ENCODE measurements at places on chromosomes 16 and 17. TPM values are rescaled to one million over a fixed set of nuclear protein-coding genes. Genes with fewer than 3 reads are reported as not detected.

AANAT gene
- polyA plus RNA-seq: not detected

PPY gene
- polyA plus RNA-seq: not detected

VWA3A gene
- polyA plus RNA-seq: 0.05 TPM

DNA sequence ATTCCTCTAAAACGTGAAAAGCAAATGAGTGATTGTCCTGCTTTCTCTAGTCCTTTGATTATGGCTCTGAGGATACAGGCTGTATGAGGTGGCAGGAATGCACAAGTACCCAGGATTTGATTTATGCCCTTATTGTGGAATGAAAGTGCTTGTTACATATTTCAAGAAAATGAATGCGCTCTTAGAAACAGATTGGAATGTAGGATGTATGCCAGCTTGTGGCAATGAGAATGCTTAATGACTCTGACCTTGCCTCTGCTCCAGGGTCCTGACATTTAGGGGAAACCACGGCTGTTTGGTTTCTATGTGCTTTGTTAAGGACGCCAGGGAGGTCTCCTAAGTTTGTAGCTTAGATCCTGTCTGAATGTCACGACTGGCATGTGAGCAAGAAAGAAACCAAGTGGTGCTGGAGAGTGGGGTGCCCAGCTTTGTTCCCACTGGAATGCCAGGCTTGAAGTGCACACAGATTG, 22.0 kb downstream of the PRCD start:
- no peak for DNase-seq

GRCh38 chr16:88703486-88704309, 2.5 kb downstream of the RNF166 start:
- no peak for DNase-seq

GRCh38 chr17:61534414-61534813, 56.6 kb downstream of the NACA2 start:
- DNase-seq: no peak

DNA sequence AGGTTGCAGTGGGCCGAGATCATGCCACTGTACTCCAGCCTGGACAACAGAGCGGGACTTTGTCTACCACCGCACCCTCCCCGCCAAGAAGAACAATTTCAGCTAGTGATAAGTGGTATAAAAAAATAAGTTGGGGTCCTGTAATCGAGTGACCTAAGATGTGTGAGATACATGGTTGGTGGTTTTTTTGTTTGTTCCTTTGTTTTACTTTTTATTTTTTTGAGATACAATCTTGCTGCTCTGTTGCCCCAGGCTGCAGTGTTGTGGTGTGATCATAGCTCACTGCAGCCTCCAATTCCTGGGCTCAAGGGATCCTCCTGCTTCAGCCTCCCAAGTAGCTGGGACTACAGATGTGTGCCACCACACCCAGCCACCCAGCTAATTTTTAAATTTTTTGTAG, 58.7 kb downstream of the PITPNC1 start:
- DNase-seq: no peak

DNA sequence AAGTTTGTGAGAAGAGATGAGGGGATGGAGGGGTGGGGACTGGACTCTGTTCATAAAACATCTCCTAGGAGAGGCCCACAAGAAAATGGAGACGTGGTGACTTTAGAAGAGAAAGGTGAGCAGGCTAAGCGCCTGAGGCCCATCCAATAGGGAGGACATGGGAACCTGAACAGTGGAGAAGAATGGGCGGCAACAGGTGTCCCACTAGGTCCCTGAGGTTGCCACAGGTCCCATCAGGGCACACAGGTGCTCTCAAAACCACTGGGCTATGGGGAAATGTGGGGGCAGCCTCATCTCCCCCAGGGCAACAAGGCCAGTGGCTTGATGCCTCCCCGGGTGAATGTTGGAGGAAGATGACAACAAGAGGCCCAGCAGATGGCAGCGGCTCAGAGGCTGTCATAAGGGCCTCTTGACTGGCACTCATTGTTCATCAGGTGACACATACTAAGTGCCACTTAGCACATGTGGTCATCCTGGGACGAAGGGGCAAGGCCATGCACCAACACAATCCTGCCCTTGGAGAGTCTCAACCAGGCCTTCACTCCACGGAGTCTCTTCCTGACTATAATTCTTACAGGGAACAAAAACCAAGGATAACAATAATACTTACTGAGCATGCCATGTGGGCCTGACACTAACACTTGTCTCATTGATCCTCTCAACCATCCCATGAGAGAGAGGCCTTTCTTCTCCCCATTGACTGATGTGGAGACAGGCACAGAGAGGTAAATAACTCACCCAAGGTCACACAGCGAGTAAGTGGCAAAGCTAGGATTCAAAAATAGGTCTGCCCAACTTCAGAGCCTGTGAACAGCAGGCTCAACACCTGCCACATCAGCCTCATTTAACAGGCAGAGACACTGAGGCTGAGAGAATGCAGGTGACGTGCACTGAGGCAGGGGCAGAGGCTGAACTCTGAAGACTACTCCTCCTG, 38.0 kb downstream of the CUEDC1 start:
- peak; percentile 27 for DNase-seq

GRCh38 chr17:39393736-39394135, 7.7 kb downstream of the FBXL20 start:
- DNase-seq: peak; percentile 21

GRCh38 chr16:75758215-75758614, 31.9 kb upstream of the CPHXL start:
- no peak for DNase-seq

DNA sequence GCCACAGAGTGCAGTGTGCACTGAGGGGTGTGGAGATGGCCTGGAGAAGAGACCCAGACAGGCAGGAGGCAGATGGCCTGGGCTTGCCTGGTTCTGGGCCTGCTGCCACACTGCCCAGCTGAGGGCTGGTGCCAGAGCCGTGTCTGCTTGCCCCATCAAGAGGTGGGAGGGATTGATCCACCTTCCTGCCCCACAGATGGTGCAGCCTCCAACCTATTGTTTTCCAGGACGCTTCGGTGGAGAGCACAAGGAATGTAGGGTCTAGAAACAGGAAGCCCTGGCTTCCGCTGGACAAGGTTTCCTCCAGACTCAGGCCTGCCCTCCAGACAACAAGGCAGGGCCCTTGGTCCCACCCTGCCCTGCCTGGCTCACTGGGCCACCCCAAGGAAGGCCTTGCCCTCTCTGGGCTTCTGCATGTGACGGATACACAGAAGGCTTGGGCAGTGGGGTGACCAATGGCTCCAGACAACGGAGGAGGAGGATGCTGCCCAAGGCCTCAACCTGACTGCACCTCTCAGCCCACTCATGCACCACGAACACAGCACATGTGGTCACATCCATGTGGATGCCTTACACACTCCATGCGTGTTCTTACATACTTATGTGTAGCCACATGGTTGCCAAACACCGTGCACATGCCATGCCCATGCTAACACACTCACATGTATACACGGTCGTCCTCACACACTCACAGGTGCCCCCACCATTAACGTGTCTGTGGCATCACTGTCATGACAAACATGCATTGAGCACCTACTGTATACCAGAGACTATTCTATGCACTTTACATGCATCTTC, 6.5 kb upstream of the CDH5 start:
- DNase-seq: no peak

- DNase-seq: no peak
Measured at GRCh38 chr16:894841-895240, 75.9 kb downstream of the LMF1 start.

DNA sequence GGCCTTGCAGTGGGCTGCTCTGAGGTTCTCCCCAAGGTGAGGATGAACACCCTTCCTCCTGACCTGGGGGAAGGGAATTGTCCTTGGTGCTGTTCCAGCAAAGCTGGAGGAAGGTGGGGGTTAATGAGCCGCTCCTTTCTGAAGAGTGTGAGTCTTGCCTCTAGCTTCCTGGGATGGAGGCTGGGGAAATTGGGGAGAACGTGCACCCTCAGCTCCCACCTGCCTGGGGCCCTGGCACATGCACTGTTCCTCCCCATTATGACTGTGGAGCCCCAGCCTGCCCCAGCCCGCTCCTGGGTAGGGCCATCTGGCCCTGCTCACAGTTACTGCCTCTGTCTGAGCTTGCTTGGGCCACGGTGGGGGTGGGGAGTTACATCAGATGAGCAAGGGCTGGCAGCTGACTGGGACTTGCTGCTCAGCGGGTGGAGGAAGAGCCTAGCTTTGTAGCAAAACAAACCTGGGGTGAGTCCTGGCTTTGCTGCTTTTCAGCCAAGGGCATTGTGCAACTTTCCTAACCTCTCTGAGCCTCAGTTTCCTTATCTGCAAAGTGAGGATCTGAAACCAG, 11.1 kb downstream of the TNS4 start:
- DNase-seq: peak; percentile 48

All from muscle of back (tissue), 13 donors.